Naive thymus-derived CD8-positive, alpha-beta T cell (primary cell): ENCODE measurements at places on chromosomes 6 and 20.

- DNase-seq = no peak
Measured at GRCh38 chr6:130138116-130138908, 84.4 kb downstream of the SAMD3 start.

GRCh38 chr20:36303020-36303595, 3.0 kb upstream of the DLGAP4 start:
- no peak for DNase-seq

- no peak for DNase-seq
Measured at GRCh38 chr6:161406646-161407045, 132.8 kb upstream of the AGPAT4 start.

DNA sequence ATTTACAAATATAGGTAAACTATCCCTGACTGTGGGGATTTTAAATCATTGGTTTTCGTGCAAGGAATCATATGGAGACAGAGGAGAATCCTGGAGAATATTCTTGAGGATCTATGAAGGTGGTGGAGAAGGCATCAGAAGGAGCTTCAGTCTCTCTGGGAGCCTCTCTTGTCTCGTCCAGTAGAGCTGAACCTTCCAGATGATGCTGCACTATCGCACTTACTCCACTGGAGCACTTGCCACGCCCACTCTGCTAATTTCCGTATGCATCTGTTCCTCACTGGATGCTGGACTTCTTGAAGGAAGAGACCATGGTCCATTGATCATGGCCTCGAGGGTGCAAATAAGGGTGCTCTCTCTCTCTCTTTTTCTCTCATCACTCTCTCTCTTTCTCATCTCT, 36.8 kb downstream of the C6orf118 start:
- DNase-seq = no peak

- no peak for DNase-seq
Measured at GRCh38 chr6:41717392-41717736, 18.0 kb downstream of the TFEB start.

- no peak for DNase-seq
Measured at GRCh38 chr20:56940466-56940865, 311.4 kb downstream of the TFAP2C start.

GRCh38 chr20:38635721-38636288, 34.2 kb downstream of the ARHGAP40 start:
- DNase-seq = no peak

- no peak for DNase-seq
Measured at GRCh38 chr6:3851839-3852238, 2.7 kb downstream of the FAM50B start.

DNA sequence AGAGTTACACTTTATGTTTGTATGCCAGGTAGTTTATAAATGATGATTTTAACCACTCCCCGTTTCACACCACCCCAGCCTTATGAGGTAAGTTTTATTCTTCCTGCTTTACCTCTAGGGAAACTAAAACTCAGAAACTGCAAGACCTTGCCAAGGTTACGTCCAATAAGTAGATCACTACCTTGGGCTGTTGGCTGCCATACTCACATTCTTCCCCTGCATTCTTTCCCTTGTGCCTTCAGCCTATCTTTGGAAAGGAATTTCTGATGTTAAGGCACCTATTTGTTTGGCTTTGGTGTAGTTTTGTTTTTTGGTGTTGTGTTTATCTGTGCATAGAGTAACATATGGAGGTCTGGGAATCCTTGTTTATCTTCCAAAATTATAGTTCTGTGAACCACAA, 122.1 kb downstream of the UST start:
- DNase-seq = no peak

DNA sequence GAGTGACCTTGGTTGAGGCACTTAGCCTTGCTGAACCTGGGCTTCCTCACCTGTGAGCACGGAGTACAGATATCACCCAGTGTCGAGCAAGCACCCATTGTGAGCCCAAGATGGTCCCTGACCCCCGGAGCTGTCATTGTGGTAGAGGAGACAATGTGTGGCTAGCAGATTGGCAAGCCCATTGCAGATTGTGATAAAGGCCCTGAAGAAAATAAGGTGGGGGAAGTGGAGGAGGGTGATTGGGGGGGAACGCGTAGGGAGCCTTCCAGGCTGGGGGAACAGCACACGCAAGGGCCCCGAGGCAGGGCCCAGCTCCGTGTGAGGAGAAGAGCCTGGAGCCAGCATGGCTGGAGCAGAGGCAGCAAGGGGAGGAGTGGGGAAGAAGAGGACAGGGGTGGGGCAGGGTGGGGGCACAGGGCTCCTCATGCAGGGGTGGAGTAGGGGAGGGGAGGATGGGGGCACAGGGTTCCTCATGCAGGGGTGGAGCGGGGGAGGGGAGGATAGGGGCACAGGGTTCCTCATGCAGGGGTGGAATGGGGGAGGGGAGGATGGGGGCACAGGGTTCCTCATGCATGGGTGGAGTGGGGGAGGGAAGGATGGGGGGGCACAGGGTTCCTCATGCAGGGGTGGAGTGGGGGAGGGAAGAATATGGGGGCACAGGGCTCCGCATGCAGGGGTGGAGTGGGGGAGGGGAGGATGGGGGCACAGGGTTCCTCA, 7.0 kb downstream of the CEBPB start:
- no peak for DNase-seq

DNA sequence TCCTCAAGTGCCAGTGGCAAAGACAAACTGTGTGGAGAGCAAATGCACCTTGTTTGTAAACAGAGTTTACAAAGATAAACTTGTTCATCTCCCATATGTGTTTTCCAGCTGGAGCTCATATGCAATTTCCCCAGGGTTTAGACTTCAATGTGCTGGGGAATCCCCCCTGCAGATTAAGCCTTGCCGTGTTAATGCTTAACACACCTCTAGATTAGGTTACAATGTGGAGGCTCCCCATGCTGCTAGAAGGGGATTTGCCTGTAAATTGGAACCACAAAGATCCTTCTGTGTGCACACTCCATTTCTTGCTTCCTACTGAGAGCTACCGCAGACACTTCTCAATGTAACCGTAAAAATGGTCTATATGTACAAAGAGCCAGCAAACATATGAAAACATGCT, 263.1 kb downstream of the TBX18 start:
- no peak for DNase-seq

DNA sequence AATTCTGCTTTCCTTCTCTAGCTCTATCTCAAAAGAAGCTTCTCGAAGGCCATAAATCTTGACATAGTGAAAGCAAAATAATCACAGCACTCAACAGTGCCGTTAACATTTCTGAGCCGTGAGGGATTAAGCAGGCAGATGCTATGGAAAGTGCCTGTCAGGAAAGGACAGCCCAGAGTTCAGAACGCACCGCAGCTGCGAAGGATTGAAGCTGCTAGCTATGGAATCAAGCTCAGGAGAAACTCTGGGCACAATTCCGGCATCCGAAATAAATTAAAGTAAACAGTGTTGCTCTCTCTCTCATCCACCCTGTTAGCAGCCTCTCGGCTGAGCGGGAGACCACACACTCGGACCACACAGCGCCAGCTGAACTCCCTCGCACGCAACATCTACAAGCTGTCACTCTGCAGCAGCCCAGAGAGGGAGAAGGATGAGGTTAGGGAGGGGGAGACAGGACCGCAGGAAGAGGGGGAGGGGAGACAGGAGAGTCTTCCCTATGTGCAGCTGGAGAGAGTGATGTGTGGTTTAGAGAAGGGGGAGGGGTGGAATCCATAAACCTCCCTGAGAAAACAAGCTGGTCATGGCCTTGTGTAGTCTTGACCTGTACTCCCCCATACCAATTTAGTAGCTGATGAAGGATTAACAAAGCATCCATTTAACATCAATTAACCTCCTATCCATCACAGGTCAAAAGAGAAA, 9.0 kb downstream of the EXOC2 start:
- no peak for DNase-seq

DNA sequence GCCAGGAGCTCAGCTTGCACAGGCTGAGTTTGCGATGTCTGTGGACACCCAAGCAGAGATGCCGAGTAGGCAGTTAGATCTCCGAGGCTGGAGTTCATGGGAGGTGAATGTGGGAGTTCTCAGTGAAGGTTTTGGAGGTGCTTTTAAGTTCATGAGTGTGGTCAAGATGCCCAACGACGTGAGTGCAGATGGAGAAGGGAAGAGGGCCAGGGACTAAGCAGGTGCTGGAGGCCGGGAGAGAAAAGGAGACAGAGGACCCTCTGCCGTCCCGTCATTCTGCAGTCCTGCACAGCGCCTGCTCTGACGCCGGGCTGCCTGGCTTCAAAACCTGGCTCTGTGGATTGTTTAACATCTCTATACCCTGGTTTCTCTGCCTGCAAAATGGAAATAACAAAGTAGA, 15.5 kb downstream of the ITPR3 start:
- no peak for DNase-seq

DNA sequence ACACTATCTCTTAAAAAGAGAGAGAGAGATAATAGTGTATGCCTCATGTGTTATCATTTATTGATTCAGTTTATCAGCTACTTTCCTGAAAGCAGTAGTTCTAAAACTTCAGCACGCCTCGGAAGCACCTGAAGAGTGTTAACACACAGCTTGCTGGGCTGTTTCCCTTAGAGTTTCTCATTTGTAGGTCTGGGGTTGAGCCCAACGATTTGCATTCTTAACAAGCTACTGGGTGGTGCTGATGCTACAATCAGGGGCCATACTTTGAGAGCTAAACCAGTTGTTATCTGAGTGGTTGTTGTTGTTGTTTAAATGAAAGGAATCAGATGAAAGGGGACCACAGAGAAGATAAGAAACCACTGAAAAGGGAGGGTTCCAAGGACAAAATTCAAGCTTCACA, 32.6 kb downstream of the SIM1 start:
- no peak for DNase-seq

DNA sequence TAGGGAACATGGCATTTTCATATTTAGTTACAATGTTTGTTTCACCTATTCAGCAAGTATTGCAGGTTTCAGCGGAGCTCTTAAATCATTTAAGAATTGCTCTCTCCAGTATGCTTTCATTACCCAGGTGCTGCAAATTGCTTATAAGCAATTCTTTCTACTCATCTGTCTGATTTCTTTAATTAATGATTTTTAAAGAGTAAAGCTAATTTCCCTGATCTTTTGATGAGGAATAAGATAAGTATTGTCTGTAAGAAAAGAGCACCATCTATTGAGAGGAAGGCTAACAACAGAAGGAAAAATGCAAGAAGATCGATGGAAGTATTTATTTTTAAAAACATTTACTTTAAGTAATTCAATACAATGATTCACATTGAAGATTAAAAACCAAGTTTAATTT, 2.0 kb downstream of the OPRM1 start:
- no peak for DNase-seq

DNA sequence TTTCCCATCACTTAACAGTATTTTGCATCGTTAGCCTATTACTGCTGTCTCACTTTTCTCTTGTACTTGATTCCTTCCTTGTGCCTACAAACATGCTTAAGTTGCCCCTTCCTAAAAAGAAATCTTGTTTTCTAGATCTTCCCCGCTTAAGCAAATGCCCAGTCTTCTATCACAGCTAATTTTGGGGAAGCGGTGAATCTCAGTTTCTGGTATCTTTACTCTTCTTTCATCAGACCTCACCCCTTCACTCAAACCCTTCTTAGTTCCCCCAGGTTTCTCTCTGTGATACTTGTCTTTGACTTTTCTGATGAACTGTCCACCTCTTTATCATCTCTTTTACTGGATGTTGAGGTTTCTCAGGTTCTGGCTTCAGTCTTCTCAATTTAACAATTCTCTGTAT, 14.2 kb downstream of the VAPB start:
- no peak for DNase-seq

DNA sequence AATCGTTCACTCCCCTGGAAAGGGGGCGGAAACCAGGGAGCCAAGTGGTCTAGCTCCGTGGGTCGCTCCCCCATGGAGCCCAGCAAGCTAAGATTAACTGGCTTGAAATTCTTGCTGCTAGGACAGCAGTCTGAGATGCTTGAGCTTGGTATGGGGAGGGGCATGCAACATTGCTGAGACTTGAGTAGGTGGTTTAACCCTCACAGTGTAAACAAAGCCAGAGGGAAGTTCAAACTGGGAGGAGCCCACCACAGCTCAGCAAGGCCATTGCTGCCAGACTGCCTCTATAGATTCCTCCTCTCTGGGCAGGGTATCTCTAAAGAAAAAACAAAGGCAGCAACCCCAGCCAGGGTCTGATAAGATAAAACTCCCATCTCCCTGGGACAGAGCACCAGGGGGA, 43.2 kb downstream of the COL21A1 start:
- no peak for DNase-seq

DNA sequence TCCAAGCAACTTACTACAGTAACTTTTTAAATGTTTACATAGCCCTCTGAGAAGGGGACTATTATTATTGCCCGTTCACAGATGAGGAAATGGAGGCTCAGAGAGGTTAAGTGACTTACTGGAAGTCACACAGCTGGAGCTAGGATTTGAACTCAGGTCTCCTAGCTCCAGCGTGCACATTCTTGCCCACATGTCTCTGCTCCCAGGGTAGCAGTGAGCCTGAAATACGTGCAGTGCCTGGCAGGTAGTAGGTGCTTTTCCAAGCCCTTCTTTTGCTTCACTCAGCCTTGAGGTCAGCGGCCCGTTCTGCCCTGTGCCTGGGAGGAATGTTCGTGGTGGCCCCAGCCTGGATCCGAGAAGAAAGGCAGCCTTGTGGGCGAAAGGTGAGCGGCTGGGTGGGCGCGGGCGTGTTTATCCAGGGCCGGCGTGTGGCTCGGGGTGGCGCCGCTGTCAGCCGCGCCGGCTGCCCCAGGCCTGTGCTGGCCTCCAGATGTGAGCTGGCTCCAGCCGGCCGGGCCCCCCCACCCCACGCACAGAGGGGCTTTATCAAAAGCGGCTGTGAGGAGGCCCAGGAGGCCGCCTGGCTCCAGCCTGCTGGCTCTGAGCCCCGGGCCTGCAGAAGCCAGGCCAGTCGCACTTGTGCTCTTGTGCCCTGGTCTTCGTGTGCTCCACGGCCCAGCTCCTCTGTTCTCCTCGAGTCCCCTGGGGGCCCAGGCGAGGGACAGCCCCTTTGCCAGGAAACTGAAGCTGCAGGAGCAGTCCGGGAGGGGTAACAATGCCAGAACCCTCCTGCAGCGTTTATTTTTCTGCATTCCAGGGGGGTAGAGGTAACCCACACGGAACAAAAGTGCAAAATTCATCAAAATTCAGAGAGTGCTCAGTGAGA, 58.1 kb downstream of the UBE2V1 start:
- no peak for DNase-seq

DNA sequence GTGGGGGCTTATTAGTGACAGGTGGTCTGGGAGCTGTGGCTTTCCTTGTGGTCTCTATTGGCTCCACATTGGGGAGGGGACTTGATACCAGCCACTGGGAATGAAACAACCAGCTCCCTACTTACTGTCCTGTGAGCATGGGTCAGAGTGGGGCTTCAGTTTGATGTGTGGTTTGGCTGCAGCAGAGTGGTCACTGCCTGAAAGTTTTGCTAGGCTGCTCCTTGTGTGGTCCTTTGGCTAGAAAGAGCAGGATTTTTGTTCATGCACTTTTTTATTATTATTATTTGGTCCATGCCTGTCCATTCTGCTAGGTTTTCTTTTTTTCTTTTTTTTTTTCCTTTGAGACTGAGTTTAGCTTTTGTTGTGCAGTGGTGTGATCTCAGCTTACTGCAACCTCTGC, 7.5 kb upstream of the TMEM14B start:
- no peak for DNase-seq
